Thoracic aorta (tissue), 2 donors: ENCODE measurements at places on chromosomes 11 and 22. TPM values are rescaled to one million over a fixed set of nuclear protein-coding genes. Genes with fewer than 3 reads are reported as not detected.

NCR3LG1 gene
- total RNA-seq, result 9.7 TPM

PLAAT2 gene
- total RNA-seq, result not detected

SLC43A3 gene
- total RNA-seq, result 92.3 TPM

RTN4RL2 gene
- total RNA-seq, result 0.35 TPM

MLC1 gene
- total RNA-seq, result 4.3 TPM
